ENCODE measurements at places on chromosomes 11 and 22.

DNA sequence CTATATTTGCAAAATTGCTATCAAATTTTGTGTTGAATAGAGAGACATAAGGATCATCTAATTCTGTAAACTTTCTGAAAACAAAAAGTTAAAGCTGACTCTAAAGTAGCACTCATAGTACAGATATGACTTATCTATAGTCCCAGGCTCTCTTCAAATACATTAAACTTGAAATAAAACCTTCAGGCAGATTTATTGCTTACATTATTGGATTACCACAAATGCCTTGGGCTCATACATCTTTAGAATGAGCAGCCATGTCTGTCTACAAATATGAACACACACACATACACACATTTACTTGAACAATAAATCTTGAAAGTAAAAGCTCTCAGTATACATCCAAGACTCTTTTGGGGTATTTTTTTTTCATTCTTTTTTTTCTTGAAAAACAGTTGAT lies 207.9 kb downstream of the LUZP2 start:
- no peaks in the 10 kb centered on the region for H3K27me3 ChIP-seq
- H3K36me3 ChIP-seq = no peaks in the 10 kb centered on the region
- H3K4me1 ChIP-seq = no peaks in the 10 kb centered on the region

DNA sequence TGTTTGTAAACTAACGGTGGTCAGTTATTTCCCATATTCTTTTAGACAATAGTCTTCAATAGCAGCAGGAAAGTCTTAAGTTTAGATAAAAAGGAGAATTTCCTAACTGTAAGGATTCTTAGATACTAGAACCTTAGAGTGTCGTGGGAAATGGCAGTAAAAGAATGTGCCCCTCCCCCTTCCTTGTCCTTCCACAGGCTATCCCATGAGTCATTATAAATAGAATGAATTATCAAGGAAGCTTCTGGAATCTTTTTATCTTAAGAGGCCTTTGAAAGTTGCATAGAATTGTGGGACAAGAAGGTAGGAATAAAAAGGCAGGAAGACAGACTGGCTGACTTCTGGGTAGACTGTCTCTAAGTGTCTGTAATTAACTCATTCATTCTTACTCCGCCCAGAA lies 165.2 kb upstream of the TBCEL start:
- no peak overlapping the region for H3K4me3 ChIP-seq
- H3K36me3 ChIP-seq = no peaks in the 10 kb centered on the region
- DNase-seq = no peak
- no peaks in the 10 kb centered on the region for H3K27me3 ChIP-seq
- H3K27ac ChIP-seq = no peak overlapping the region

- no peak overlapping the region for H3K4me3 ChIP-seq
- no peaks in the 10 kb centered on the region for H3K4me1 ChIP-seq
- peaks cover 6% of the 10 kb centered on the region for H3K27me3 ChIP-seq
These were observed 6.7 kb downstream of the SLC37A2 start for GRCh38 chr11:125069796-125070195.

DNA sequence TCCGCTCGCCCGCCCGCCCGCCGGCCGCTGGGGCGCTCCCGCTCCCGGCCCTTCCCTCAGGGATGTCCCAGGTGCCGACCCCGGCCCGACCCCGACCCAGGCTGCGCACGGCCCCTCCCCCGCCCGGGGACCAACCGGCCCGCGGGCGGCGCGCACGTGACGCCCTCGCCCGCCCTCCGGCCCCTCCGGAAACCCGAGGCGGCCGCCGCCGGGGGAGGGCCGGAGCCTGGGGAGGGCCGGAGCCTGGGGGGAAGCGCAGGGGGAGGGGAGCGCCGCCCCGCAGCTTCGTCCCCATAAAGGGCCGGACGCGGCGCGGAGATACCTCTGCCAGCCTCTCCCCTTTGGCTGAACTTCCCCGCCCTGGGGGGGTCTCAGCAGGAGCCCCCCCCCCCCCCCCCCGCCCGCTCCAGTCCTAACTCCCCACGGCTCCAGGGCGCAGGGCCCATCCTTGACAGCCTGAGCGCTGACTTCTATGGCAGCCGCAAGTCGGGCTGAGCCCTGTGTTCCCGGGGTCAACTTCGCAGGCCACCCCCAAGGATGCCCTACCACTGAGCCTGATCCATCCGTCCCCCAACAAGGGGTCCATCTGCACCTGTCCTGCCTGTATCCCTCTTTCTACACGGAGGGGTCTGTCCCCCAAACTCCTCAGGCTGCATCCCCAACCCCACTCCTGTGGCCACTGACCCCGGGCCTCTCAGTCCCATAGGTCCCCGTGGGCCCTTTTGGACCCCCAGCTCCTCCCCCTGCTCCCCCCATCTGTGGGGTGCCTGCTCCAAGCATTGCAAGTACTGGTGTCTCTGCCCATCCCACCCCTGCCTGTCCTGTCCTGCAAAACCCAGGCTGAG lies at the start of gene MAPK12:
MAPK12 (minus strand) TSS at position 69 of the 845 bp plus-strand sequence. CDS start 174 bp downstream, outside the sequence.
- H3K27me3 ChIP-seq = peaks cover 13% of the 10 kb centered on the region
- H3K27ac ChIP-seq = peak within 1 kb of the TSS; percentile 16
- H3K4me1 ChIP-seq = no peaks in the 10 kb centered on the region
- H3K4me3 ChIP-seq = no peak within 1 kb of the TSS

GRCh38 chr22:44838316-44839016 lies 86.1 kb downstream of the ARHGAP8 start:
- H3K4me3 ChIP-seq = no peak overlapping the region
- no peaks in the 10 kb centered on the region for H3K27me3 ChIP-seq
- no peaks in the 10 kb centered on the region for H3K4me1 ChIP-seq

DNA sequence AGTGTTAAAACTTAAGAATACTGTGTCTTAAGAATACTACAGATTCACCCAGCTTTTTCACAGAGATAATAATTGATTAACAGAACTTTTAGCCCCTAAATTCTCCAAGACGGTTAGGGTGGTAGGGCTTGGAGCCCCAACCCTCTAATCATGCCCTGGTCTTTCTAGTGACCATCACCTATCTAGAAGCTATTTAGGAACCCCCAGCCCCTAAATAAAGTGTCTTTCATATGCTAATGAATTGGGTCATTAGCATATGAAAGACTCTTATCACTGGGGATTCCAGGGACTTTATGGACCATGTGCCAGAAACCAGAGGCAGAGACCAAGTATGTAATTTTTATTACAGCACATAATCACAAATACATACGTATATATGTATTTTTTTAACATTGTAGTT lies 999.7 kb upstream of the RAG2 start:
- H3K27me3 ChIP-seq = no peaks in the 10 kb centered on the region
- no peak for DNase-seq
- H3K36me3 ChIP-seq = no peaks in the 10 kb centered on the region

DNA sequence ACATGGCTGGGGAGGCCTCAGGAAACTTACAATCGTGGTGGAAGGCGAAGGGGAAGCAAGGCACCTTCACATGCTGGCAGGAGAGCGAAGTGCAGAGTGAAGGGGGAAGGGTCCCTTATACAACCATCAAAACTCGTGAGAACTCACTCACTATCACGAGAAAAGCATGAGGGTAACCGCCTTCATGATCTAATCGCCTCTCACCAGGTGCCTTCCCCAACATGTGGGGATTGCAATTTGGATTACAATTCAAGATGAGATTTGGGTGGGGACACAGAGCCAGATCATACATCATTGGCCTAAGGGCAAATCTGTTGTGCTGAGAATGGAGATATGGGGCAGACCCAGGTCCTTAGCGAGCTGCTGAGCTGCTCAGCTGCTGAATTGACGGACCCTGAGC lies 13.1 kb downstream of the C1QTNF6 start:
- no peak overlapping the region for H3K27ac ChIP-seq
- H3K27me3 ChIP-seq = no peaks in the 10 kb centered on the region
- no peaks in the 10 kb centered on the region for H3K36me3 ChIP-seq
- peaks cover 15% of the 10 kb centered on the region for H3K4me1 ChIP-seq
- no peak for DNase-seq
- H3K4me3 ChIP-seq = no peak overlapping the region

GRCh38 chr11:130427581-130428315 lies 661 bp downstream of the ADAMTS8 start:
- DNase-seq = no peak
- H3K27ac ChIP-seq = no peak overlapping the region
- no peaks in the 10 kb centered on the region for H3K36me3 ChIP-seq
- H3K4me3 ChIP-seq = no peak overlapping the region
- no peaks in the 10 kb centered on the region for H3K4me1 ChIP-seq
- H3K27me3 ChIP-seq = peaks cover 39% of the 10 kb centered on the region

DNA sequence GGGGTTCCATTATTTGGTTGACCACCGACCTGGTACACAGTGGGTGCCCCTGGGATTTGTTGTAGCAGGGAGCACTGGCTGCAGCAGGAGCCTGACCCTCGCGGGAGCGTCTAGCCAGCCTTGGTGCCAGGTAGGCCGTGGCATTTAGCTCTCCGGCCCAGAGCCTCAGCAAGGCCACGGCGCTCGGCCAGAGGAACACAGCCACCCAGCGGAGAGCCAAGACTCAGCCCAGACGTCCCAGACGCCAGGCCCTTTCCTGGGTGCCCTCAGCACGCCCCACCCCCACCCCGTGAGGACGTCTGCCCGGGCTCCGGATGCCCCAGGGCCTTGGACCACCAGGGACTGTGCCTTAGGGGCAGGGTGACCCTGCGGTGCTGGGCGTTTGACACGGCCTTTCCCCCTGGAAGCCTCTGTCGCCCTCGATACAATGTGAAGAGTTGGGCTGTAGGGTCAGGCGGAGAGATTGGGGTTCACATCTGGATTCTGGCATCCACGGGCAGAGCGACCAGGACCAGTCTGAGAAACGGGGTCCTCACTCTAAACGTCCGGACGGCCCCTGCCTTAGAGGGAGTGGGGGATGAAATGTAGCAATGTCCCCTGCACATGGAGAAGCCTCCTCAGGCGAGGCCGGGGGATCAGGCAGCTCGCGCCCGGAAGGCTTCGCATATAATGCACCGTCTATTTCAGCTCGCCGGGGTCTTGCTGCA lies 99.2 kb upstream of the FGF3 start:
- H3K36me3 ChIP-seq = no peaks in the 10 kb centered on the region
- no peak for DNase-seq
- H3K4me1 ChIP-seq = no peaks in the 10 kb centered on the region
- peaks cover 5% of the 10 kb centered on the region for H3K27me3 ChIP-seq

DNA sequence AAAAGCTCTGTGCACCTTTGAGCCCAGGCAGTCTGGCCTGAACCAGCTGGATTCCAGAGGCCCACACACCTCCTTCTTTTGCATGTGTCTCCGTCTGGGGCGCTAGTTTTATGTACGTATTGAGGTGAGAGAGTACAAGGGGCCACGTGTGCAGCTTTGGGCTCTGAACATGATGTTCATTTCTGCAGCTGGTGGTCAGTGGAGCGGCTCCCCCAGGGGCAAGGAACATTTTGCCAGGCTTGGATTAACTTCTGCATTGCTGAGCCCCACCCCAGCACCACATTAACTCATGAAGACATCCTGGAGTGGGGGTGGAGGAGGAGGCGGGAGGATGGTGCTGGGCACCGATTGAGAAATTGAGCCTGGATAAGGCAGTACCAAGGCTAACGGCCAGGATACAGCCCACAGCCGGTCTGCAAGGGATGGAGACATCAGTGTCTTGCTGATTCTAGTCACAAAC lies 13.8 kb downstream of the USP2 start:
- DNase-seq = no peak
- no peaks in the 10 kb centered on the region for H3K36me3 ChIP-seq
- H3K27ac ChIP-seq = no peak overlapping the region
- H3K27me3 ChIP-seq = peaks cover 24% of the 10 kb centered on the region
- no peak overlapping the region for H3K4me3 ChIP-seq
- H3K4me1 ChIP-seq = peaks cover 9% of the 10 kb centered on the region

DNA sequence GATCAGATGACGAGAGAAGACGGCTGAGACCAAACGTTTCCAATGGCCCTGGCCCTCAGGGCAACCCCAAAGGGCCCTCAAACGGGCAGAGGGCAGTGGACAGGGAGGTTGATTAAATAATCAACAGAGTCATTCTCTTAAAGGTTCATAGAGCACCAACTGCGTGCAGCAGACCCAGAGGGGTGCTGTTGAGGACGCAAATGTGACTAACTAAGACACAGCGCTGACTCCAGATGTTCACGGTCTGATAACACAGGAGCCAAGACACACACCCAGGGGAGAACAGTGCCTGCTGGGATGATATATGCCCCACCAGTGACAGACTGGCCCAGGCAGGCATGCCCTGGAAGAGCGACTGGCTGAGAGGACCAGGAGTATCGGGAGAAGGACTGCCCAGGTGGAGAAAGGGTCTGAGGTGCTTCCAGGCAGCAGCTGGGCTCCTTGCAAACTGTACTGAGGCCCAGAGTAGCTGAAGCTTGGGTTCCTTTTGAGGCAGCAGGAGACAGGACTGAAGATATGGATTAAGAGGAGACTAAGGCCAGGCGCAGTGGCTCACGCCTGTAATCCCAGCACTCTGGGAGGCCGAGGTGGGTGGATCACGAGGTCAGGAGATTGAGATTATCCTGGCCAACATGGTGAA lies 7.7 kb downstream of the VWCE start:
- H3K27me3 ChIP-seq = no peaks in the 10 kb centered on the region
- H3K4me1 ChIP-seq = no peaks in the 10 kb centered on the region
- H3K27ac ChIP-seq = peak overlapping the region; percentile 54
- no peaks in the 10 kb centered on the region for H3K36me3 ChIP-seq
- H3K4me3 ChIP-seq = no peak overlapping the region

- H3K4me3 ChIP-seq = no peak overlapping the region
- no peaks in the 10 kb centered on the region for H3K4me1 ChIP-seq
- no peaks in the 10 kb centered on the region for H3K27me3 ChIP-seq
- H3K27ac ChIP-seq = no peak overlapping the region
- no peak for DNase-seq
These were observed 26.9 kb upstream of the SCUBE2 start for GRCh38 chr11:9118277-9118676.

- H3K4me1 ChIP-seq = no peaks in the 10 kb centered on the region
- H3K36me3 ChIP-seq = no peaks in the 10 kb centered on the region
- no peak overlapping the region for H3K4me3 ChIP-seq
- H3K27me3 ChIP-seq = no peaks in the 10 kb centered on the region
- no peak for DNase-seq
- H3K27ac ChIP-seq = no peak overlapping the region
These were observed 333.7 kb upstream of the LUZP2 start for GRCh38 chr11:24163146-24163545.

DNA sequence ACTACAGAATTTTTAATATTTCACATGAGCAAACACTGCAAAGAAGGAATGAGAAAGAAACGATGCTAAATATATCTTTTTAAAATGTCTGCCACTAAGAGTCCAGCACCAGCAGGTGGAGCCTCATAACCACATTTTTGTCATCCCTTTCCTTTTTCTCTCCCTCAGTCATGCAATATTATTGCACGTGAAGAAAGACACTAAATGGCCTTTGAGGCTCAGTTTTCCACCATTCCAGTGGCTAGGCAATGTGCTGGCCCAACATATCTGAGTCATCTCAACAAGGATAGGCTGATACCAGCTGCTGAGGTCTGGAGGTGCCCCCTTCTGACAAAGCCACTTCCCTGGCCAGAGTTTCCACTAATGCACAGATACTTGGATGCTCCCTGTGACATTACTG lies 1.8 kb downstream of the ALKBH8 start:
- no peak overlapping the region for H3K27ac ChIP-seq
- H3K4me3 ChIP-seq = no peak overlapping the region
- peaks cover 29% of the 10 kb centered on the region for H3K4me1 ChIP-seq
- no peaks in the 10 kb centered on the region for H3K27me3 ChIP-seq
- DNase-seq = peak; percentile 34

- no peaks in the 10 kb centered on the region for H3K36me3 ChIP-seq
- H3K4me3 ChIP-seq = no peak overlapping the region
- no peak overlapping the region for H3K27ac ChIP-seq
- H3K27me3 ChIP-seq = no peaks in the 10 kb centered on the region
- no peaks in the 10 kb centered on the region for H3K4me1 ChIP-seq
- DNase-seq = no peak
These were observed 72.6 kb downstream of the ENTHD1 start for GRCh38 chr22:39821008-39821407.

Data from CD8-positive, alpha-beta memory T cell (primary cell).